Astrocyte (in vitro differentiated cells and primary cell): ENCODE measurements at places on chromosomes 13 and 19. TPM values are rescaled to one million over a fixed set of nuclear protein-coding genes. Genes with fewer than 3 reads are reported as not detected.

GRCh38 chr19:47475465-47475864 lies 3.8 kb upstream of the SLC8A2 start:
- peaks cover 11% of the 10 kb centered on the region for H3K27me3 ChIP-seq
- no peaks in the 10 kb centered on the region for H3K4me1 ChIP-seq
- H3K27ac ChIP-seq = no peak overlapping the region
- no peak for DNase-seq
- no peak overlapping the region for H3K4me3 ChIP-seq

Gene DACT3
- total RNA-seq = 19.8 and 27.7 TPM in 2 replicates

Gene SIGLEC8
- total RNA-seq = not detected in 2 replicates

Gene BRME1
- total RNA-seq = 0.68 and 0.91 TPM in 2 replicates

Gene ZNF296
- total RNA-seq = 3.0 and 3.1 TPM in 2 replicates

DNA sequence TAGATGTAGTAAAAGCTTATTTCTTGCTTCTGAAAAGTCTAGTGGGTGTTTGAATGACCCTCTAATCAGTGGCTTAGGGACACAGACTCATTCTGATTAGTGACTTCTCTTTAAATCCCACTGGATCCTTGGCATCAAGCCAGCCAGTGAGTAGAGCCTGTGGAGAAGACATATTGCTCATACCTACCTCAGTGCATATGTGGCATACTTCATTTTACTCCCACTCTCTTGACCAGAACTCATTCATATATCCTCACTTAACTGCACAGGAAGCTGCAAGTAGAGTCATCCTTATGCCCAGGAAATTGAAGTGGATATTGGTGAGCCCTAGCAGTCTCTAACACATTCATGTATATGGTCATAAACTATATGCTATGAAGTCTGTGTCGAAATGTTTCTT lies 148.3 kb downstream of the PDS5B start:
- H3K4me3 ChIP-seq = no peak overlapping the region
- DNase-seq = peak; percentile 80
- peaks cover 4% of the 10 kb centered on the region for H3K36me3 ChIP-seq
- no peaks in the 10 kb centered on the region for H3K27me3 ChIP-seq

DNA sequence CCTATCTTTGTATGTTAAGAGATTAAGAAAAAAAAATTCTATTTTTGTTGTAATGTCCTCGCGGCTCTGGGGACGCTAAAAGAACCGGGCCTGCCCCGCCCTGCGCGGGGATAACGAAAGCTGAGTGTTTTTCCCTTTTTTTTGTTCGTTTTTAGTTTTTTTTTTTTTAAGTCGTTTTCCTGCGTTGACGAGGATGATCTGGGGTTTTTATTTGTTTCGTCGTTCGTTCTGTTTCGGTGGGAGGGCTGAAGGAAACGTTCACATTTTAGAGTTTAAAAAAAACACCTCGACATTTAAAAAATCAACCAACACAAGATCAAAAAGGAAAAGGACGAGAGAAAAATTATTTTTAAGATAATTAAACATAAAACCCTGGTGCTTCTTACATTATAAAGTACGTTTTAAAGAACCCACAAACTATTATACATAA lies 5.6 kb downstream of the LYL1 start:
- no peak for DNase-seq
- no peaks in the 10 kb centered on the region for H3K36me3 ChIP-seq
- no peak overlapping the region for H3K4me3 ChIP-seq
- no peak overlapping the region for H3K27ac ChIP-seq
- no peaks in the 10 kb centered on the region for H3K27me3 ChIP-seq
- peaks cover 23% of the 10 kb centered on the region for H3K4me1 ChIP-seq

Gene FAM124A
- 0.96 and 1.1 TPM in 2 replicates for total RNA-seq

DNA sequence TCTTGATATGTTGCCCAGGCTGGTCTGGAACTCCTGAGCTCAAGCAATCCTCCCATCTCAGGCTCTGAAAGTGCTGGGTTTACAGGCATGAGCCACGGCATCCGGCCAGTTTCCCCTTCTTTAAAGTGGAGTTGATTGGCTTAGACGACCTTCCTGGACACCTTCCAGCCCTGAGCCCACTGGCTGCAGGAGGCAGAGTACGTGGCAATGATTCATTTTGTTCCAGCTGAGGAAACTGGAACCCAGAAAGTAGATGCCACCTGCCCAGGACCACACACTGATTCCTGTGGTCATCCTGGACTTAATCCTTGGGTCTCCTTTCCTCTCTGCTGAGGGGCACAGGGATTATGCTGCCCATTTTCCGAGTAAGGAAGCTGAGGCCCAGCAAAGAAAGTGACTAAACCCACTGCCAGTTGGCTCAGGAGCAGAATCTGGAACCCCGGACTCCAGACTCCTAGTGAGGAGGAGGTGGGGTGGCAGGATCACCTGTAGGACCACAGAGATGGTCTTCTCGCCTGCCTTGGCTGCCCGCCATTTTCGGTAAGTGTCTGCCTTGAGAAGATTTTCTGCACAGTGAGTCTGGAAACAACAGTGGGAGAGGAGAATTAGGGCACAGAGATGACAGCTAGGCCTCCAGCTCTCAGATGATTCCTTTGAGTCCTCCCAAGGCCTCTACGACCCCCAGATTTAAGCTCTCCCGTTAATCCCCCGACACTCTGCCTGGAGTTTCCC lies 737 bp downstream of the XRCC1 start:
- peak overlapping the region; percentile 85 for H3K27ac ChIP-seq
- H3K4me1 ChIP-seq = peaks cover 11% of the 10 kb centered on the region
- no peaks in the 10 kb centered on the region for H3K27me3 ChIP-seq
- DNase-seq = peak; percentile 64
- peak overlapping the region; percentile 90 for H3K4me3 ChIP-seq
